ENCODE measurements at places on chromosomes 11 and 22.

- peak; percentile 1 for DNase-seq
Observed at GRCh38 chr22:25942856-25943411, 200.9 kb downstream of the MYO18B start.

GRCh38 chr11:31689559-31689958 lies 121.6 kb downstream of the PAX6 start:
- DNase-seq = no peak

DNA sequence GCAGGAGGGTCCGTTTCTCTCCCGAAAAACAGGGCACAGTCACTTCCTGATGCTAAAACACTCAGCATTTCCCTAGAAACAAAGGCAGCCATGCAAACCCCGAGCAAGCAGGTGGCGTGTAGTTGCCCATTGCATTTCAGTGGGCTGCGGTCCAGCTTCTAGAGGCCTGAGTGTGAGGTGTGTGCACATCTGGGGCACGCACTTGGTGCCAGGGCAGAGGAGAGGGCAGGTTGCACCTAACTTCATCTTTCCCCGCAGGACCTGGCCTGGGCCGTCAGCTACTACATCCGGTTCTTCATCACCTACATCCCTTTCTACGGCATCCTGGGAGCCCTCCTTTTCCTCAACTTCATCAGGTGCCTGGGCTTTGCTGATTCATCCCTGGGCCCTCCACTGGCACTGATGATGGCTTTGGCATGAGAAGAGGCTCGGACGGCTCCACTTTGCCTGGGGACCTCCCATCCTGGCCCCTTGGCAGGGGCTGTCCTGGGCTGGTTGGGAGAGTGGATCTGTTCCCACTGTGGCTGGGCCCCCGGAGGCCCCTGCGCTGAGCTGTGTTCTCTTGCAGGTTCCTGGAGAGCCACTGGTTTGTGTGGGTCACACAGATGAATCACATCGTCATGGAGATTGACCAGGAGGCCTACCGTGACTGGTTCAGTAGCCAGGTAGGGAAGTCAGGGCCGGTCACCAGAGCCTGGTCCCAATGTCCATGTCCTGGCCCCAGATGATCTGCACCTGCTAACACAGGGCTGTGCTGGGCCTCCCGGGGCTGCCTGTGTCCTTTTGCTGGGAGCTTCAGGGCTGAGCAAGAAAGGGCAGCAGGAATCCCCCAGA lies 28.4 kb downstream of the FADS3 start:
- no peak for DNase-seq

GRCh38 chr22:37561212-37562048 lies 1.1 kb downstream of the CDC42EP1 start:
- peak; percentile 48 for DNase-seq

- peak; percentile 79 for DNase-seq
Observed at GRCh38 chr22:19568337-19569275, 44.4 kb upstream of the CLDN5 start.

DNA sequence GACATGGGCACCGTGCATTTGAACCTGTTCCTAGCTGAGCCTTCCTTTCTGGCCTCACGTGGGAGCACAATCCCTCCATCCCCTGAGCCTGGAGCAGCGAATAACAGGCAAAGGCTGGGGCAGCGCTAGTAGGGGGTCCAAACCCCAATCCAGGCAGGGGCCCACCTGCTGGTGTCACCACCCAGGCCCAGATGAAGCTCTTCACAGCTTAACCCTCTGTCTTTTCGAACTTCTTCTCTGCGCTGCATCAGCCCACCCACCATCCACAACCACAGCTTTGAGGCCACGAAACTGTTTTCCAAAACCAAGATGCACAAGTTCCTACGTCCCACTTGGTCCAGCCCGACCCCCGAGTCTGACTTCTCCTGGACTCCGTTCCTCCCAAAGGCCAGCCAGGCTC lies 11.5 kb downstream of the KCNC1 start:
- no peak for DNase-seq

GRCh38 chr11:46694072-46694471 lies 6.3 kb downstream of the ARHGAP1 start:
- no peak for DNase-seq

- peak; percentile 72 for DNase-seq
Observed at GRCh38 chr11:111069066-111069465, 176.5 kb upstream of the POU2AF2 start.

GRCh38 chr22:44005524-44005923 lies 18.6 kb upstream of the PARVB start:
- DNase-seq = no peak

DNA sequence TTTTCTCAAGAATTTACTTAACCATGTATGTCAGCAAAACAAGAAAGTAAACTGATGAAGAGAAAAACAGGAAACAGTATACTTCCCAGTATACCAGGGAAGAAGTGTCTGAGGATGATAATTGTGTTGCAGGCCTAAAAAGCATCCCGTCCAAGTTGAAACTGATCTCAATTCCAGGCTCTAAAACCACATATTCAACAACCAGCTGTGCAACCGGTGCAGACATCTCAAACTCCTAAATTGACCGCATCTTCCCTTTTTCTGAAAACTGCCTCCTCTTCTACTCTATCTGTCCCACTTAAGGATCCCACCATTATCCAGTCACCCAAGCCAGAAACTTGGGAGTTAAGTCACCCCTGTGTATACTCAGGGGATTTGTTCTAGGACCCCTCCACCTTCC lies 47.2 kb downstream of the CCDC83 start:
- DNase-seq = no peak

GRCh38 chr11:134143801-134144200 lies 74.9 kb downstream of the JAM3 start:
- no peak for DNase-seq

- DNase-seq = no peak
Observed at GRCh38 chr11:76134239-76134638, 72.1 kb downstream of the WNT11 start.

DNA sequence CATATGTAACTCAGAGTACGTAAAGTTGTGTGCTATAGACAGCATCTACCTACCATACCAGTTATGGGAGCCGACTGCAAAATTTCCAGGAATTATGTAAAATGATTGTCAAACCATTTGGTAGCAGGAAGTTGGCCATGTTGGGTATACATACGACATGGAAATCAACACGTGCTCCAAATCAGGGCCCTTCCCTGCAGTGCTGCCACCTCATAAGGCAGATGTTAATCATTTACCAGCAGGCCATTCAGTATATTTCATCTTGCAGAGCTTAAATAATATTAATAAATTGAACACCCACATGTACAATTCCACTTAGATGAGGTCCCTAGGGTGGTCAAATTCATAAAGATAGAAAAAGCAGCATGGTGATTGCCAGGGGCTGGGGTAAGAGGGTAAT lies 9.8 kb downstream of the MS4A18 start:
- DNase-seq = no peak

DNA sequence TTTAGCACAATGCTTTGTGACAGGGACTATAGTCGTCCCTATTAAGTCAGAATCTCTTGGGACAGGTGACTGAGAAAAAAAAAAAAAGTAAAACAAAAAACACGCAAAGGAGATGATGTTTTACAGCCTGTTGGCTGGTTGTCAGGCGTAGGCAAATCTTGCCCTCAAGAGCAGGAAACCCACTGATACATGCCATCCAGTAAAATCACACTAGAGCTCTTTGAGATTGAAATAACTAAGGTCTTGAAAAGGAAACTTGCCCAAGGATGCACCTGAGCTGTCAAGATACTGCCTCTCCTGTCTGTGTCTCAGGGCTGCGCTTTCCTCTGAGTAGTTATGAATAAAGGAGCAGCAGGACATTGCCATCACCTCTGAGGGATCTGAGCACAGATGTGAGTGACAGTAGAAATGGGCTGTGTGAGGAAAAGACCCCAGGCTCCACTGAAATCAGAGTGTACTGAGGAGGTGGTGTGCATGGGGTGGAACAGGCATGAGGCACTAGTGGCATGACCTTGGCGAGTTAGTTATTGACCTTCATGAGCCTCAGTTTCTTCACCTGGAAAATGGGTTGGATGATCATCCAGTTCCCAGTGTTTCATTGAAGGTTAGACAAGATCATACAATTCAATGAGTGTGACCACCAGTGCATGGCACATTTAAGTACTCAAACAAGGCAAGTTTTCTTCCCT lies 23.3 kb downstream of the MICAL2 start:
- DNase-seq = no peak

GRCh38 chr11:95296621-95297025 lies 65.6 kb upstream of the SESN3 start:
- DNase-seq = no peak

DNA sequence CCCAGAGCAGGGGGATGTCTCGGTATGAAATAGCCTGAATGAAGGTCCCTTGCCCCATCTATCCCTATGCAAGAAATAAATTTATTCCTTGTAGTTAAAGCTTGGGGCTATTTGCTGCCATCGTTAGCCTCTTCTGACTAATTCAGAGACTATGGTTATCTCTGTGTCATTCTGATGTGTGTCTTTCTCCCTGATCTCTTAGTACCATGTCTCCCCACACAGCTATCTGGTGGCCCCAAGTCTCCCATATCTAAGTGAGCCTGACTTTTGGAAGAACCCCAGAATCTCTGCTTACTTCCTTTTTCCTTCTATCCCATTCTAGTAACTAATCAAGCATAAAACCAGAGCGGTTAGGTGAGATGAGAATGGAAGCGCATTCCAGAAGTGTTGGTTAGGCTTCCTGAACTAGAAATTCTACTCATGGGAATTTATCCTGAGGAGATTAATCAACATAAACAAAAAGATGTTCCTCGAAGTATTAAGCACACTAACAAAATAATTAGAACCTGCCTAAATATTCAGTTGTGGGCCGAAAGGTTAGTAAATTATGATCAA lies 71.4 kb upstream of the BMAL1 start:
- no peak for DNase-seq

DNA sequence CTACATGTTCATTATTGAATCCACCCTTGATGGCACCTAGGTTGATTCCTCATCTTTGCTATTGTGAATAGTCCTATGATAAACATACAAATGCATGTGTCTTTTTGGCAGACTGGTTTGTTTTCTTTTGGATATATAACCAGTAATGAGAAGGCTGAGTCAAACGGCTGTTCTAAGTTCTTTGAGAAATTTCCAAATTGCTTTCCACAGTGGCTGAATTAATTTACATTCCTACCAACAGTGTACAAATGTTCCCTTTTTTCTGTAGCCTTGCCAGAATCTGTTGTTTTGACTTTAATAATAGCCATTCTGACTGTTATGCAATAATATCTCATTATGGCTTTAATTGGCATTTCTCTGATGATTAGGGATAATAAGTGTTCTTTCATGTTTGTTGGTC lies 184.9 kb downstream of the CASP12 start:
- no peak for DNase-seq

- DNase-seq = no peak
Observed at GRCh38 chr11:8261921-8262551, 1.6 kb downstream of the LMO1 start.

GRCh38 chr11:6406370-6406769 lies 12.5 kb downstream of the APBB1 start:
- no peak for DNase-seq

DNA sequence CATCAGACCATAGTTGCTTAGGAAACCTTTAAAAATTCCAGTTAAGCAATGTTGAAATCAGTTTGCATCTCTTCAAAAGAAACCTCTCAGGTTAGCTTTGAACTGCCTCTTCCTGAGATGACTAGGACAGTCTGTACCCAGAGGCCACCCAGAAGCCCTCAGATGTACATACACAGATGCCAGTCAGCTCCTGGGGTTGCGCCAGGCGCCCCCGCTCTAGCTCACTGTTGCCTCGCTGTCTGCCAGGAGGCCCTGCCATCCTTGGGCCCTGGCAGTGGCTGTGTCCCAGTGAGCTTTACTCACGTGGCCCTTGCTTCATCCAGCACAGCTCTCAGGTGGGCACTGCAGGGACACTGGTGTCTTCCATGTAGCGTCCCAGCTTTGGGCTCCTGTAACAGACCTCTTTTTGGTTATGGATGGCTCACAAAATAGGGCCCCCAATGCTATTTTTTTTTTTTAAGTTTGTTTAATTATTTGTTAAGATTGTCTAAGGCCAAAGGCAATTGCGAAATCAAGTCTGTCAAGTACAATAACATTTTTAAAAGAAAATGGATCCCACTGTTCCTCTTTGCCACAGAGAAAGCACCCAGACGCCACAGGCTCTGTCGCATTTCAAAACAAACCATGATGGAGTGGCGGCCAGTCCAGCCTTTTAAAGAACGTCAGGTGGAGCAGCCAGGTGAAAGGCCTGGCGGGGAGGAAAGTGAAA lies 73.4 kb downstream of the NCAPD3 start:
- no peak for DNase-seq

DNA sequence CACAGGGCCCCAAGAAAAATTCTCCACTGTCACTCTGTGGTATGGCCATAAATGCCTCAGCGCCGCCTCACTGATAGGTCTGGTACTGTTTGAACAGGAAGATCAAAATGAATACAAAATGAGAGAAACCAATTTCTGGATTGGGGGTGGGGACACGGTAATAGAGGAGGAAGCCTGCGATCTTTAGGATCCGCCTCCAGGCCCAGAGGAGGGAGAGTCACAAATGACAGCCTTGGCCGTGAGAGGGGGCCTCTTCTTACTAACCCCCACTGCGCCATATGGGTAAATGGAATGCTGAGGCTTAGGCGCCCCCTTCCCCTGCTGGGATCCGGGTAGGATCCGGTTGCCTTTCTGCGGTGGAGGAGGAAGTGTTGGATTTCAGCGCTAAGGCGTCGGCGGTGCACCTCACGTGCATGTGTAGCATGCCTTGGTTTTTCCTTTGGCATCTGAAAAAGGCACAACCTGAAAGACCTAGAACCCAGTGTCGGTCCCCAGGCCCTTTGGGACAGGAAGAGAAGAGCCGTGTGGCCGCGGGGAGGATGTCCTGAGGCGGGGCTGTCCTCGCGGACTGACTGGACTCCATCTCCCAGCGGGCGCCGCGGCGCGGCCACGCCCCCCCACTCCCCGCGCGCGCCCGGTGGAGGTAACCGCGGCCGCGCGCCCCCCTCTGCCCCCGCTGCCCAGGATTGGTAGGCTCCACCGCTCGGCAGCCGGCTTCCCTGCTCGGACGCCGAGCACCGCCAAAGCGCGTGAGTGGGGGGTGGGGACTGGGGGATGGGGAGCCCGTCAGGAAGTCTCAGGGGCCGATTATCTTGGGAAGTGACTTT lies 718 bp upstream of the MADD start:
- peak; percentile 54 for DNase-seq

GRCh38 chr11:71244116-71244810 lies 8.1 kb downstream of the SHANK2 start:
- DNase-seq = no peak

GRCh38 chr11:8069771-8070170 lies 11.2 kb upstream of the TUB start:
- no peak for DNase-seq

GRCh38 chr11:27816197-27816596 lies 115.9 kb upstream of the BDNF start:
- no peak for DNase-seq
